Left renal pelvis (tissue), 4 donors: ENCODE measurements at places on chromosomes 7 and 10. TPM values are rescaled to one million over a fixed set of nuclear protein-coding genes. Genes with fewer than 3 reads are reported as not detected.

The CLRN3 gene
- polyA plus RNA-seq: not detected

The CPED1 gene
- 35.8 TPM for polyA plus RNA-seq

The LRRTM3 gene
- 6.7 TPM for polyA plus RNA-seq

The CCSER2 gene
- 32.7 TPM for polyA plus RNA-seq

The KIF20B gene
- 16.2 TPM for polyA plus RNA-seq

The ARPC1B gene
- polyA plus RNA-seq: 26.5 TPM

The MOGAT3 gene
- 0.10 TPM for polyA plus RNA-seq

The TAS2R5 gene
- 1.7 TPM for polyA plus RNA-seq

The CTAGE8 gene
- 9.5 TPM for polyA plus RNA-seq

The IDI1 gene
- polyA plus RNA-seq: 70.1 TPM
